Cardiac fibroblast (primary cell): ENCODE measurements at places on chromosomes 2 and 18.
A peak's percentile ranks its signal among the peaks of the same experiment; 100 is the strongest.

DNA sequence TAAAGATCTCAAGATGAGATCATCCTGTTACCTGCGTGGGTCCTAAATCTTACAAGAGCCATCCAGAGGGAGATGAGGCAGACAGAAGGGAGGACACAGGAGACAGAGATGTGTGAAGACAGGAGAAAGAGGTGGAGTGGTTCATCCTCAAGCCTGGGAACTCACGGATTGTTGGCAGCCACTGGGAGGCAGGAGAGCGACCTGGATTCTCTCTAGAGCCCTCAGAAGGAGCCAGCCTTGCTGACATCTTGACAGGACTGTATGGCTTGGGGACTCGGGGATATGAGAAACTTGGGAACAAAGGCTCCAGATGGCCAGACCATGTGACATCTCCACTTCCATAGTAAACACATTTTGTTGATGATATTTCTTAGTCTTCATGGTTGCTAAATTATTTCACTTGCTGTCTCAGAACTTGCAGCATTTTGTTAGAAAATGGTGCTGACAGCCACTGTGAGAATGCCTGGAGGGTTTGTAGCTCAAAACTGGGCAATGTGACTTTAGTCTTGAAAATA, 57.8 kb upstream of the MC2R start:
- no peak for DNase-seq

- peak; percentile 84 for DNase-seq
Measured at GRCh38 chr2:14756981-14757657, 124.6 kb downstream of the LRATD1 start.

- peak; percentile 69 for DNase-seq
Measured at GRCh38 chr18:5424903-5425664, 118.7 kb downstream of the EPB41L3 start.

DNA sequence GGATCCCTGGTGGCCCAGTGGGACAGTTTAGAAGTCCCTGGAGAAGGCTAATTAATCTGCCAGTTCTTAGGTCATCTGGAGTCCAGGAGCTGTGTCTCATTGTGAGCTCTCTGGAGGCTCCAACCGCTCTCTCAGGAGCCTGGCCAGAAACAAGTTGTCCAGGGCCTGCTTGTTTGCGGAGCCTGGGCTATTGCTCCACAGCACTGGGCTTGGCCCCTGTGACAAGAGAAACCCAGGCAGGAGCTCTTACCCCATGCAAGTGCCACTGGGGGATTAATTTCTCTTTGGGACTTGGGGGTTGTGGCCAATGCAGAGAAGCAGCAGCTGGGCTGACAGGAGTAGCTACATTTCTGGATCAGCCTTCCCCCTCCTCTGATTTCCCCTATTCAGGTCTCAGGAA, 24.5 kb upstream of the TNP1 start:
- DNase-seq: no peak

DNA sequence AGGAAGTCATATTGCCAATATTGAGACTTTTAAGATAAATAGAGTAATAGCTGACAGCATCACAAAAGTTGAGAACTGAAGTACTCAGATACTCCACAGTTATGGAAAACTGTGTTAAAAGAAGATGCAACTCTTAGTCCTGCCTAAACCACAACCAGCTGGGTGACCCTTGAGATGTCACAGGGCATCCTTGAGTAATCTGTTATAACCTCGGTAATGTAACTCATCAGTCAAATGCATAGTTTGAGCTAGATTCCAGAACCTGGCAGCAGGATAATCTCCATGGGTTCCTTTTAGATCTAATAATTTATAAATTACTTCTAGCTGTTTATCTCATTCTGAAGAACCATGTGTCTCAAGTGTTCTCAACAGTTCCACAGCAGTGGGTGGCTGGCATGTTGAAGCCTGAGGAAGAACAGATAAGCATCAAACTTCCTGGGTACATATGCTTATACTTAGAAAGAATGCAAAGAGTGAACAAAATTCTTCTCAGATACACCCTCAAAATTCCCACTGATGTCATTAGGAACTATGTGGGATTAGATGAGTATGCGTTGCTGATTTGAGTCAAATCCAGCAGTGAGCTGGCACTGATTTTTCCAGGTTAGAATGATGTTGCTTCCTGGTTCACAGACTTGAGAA, 304.1 kb upstream of the ERBB4 start:
- peak; percentile 81 for DNase-seq

GRCh38 chr2:29881089-29881730, 40.2 kb downstream of the ALK start:
- no peak for DNase-seq

GRCh38 chr2:96156926-96157648, 11.8 kb upstream of the DUSP2 start:
- DNase-seq: no peak

DNA sequence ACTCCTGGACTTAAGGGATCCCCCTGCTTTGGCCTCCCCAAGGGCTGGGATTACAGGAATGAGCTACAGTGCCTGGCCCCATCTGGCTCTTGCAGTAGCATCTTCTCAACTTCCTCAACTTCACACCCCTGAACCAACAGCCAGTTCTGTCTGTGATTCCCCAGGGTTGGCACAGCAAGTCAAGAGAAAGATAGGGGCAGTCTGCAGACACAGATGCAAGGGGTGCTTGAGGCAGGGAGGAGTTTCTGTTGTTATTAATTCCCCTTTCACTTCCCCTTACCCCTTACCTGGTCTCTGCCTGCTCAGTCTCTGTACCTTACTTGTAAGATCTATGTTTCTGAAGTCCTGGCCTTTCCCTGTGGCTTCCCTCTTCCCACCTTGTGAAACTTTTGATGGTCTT, 54.1 kb upstream of the MEX3C start:
- DNase-seq: no peak

- DNase-seq: no peak
Measured at GRCh38 chr18:3655254-3656050, 205.5 kb downstream of the TGIF1 start.

DNA sequence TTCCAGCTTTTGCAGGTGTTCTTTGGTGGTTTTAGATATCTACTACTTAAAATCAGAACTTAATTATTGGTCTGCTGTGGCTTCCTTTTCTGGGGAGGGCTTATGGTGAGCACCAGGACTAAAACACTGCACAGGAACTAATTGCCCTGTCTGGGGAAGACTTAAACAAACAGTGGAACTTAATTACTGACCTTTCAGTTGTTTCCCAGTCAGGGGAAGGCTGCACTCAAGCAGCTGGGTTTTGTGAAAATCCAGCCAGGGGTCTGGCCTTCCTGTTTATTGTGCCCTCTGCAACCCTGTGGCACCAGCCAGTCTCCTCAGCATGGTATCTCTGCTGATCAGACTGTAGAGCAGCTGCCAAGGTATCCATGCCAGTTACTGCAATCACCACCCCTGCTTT, 398.2 kb downstream of the ADCYAP1 start:
- no peak for DNase-seq

DNA sequence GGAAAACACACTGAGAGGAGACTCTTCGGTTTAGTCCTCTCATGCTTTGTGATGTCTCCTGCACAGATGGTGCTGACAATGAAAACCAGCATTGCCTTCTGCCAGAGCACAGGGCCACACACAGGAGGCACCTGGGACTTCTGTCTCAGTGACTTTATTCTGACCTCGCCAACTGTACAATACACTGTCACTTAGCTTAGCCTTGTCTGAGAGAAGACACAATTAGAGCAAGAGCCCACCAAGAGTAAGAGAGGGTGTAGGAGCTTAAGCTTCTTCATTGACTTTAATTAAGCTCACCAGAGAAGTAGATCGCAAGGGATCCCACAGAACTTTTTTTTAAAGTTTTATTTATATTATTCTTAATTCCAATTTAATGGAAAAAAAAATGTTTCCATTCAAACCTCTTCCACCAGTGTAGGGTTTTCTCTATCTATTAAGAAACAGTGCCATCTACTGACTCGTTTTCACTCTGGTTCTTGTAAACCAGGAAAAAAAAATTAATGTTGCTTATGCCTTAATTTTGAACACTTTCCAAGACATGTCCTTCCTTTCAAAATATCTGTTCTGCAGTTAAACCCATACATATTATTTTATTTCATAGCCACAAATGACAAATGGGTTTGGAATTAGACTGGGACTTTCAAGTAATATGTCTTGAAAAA, 42.4 kb upstream of the DDX18 start:
- DNase-seq: peak; percentile 40
